ENCODE measurements at places on chromosomes 13 and 19.
A peak's percentile ranks its signal among the peaks of the same experiment; 100 is the strongest.

DNA sequence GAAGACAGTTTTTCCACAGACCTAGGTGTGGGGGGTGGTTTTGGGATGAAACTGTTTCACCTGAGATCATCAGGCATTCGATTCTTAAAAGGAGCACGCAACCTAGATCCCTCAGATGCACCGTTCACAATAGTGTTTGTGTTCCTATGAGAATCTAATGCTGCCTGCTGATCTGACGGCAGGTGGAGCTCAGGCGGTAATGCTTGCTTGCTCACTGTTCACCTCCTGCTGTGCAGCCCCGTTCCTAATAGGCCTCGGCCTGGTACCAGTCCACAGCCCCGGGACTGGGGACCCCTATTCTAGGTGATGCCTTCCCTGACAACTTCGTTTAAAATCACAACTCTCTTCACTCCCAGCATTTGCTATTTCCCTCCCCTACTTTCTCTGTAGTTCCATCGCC is 149.6 kb downstream of the IER2 start:
- no peak for DNase-seq

- no peak for DNase-seq
Observed at GRCh38 chr19:29810504-29810871, 1.3 kb upstream of the CCNE1 start.

DNA sequence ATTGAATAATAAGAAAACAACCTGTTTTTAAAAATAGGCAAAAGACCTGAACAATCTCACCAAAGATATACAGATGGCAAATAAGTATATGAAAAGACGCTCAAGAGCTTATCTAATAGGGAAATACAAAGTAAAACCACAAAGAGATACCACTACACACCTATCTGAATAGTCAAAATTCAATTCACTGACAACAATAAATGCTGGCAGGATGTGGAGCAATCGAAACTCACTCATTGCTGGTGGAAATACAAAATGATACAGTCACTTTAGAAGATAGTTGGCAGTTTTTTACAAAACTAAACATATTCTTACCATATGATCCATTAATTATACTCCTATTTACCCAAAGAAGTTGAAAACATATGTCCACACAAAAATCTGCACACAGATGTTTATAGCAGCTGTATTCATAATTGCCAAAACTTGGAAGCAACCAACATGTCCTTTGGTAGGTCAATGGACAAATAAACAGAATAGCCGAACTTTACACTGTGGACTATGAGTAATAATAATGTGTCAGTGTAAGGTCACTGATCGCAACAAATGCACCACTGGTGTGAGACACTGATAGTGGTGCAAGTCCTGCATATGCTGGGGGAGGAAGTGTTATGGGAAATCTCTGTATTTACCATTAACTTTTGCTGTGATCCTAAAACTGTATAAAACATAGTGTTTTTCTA is 20.8 kb downstream of the ZC3H13 start:
- no peak for DNase-seq

- peak; percentile 77 for DNase-seq
Observed at GRCh38 chr19:7925171-7925851, 624 bp downstream of the CTXN1 start.

GRCh38 chr19:42032431-42032830 is 37.6 kb downstream of the GRIK5 start:
- no peak for DNase-seq

DNA sequence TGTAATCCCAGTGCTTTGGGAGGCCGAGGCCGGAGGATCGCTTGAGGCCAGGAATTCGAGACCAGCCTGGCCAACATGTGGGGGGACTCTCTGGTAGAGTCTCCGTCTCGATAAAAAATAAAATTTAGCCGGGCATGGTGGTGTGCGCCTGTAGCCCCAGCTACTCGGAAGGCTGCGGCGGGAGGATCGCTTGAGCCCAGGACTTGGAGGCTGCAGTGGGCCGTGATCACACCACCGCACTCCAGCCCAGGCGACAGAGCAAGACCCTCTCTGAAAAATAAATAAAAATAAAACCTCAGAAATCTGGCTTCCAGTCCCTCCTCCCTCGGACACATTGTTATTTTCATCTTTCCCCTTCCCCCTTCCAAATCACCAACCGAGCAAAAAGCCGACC is 332 bp downstream of the IRGQ start:
- DNase-seq, result peak; percentile 16

DNA sequence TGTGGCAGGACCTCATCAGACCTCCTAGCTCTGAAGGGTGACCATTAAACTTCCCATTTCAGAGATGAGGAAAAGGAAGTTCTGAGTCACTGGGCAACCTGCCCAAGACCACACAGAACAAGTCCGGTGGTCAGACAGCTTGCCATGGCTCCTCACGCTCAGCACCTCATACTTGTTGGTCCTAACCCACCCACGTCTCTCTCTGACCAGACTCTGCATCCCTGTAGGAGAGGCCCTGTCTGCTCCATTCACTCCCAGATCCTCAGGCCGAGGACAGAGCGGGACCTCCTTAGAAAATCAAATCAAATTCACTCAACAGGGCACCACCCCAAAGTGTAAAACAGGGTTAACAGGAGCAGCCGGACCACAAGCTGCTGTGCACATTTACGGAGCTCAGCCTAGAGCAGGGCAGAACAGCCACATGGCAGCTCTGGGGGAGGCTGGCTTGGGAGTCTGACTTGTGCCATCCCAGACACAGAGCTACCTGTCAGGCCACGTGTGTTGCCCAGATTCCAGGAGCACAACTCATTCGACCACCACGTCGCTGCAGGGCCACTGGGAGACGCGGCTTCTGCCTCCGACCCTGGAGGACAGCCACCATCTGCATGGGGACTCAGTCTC is 1.7 kb downstream of the MIER2 start:
- no peak for DNase-seq

GRCh38 chr19:58268344-58268743 is 10.4 kb upstream of the ZNF8 start:
- DNase-seq, result no peak

- DNase-seq, result no peak
Observed at GRCh38 chr13:53207556-53207955, 178.9 kb downstream of the OLFM4 start.

DNA sequence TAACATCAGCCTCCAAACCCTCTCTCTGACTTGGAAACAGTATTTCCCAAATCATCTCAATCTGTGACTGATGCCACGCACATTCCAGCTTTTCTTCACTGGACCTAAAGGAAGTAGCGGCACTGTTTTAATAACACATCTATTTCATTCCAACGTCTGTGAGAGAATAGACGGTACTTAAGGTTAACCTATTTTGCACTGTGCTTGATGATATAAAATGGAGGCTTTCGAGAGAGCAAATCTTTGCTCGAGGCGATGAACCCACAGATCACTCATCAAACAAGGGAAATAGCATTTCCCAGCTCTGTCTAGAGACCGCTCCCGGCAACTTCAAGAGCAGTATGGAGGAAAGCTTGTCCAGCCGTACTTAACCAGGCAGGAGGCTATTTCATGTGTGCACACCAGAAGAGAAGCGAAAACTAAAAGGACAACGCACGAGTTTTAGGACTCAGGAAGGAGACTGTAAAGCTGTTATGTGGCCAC is 2.9 kb downstream of the UBL3 start:
- DNase-seq, result no peak

- peak; percentile 62 for DNase-seq
Observed at GRCh38 chr19:35267818-35268535, 785 bp upstream of the USF2 start.

DNA sequence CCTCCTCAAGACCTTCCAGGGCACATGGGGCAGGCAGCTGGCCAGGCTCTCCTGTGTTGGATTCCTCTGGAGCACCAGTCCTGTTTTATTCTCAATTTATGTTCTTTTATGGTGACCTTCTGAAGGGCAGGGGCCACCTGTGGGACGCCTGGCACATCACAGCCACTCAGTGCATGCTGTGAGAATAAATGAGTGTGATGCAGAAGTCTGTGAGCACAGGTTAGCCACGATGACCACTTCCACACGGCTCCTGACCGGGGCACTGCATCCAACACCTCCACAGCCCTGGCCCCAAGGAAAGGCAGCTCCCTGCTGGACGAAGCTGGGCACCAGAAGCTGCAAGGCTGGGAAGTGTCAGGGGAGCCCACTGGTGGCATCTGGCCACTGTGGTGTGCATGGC is 122.8 kb downstream of the CRYL1 start:
- no peak for DNase-seq

DNA sequence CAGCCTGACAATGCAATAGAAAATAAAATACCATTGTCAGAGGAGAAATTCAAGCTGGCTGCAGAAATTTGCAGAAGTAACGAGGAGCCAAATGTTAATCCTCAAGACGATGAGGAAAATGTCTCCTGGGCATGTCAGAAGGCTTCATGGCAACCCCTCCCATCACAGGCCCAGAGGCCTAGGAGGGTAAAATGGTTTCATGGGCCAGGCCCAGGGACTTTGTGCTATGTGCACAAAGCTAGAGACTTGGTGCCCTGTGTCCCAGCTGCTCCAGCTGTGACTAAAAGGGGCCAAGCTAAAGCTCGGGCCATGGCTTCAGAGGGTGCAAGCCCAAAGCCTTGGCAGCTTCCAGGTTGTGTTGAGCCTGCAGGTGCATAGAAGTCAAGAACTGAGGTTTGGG is 431.7 kb downstream of the LMO7 start:
- DNase-seq, result no peak

GRCh38 chr19:2633693-2634075 is 68.8 kb downstream of the GNG7 start:
- DNase-seq, result no peak

- DNase-seq, result no peak
Observed at GRCh38 chr13:98489446-98490194, 87.3 kb downstream of the STK24 start.

DNA sequence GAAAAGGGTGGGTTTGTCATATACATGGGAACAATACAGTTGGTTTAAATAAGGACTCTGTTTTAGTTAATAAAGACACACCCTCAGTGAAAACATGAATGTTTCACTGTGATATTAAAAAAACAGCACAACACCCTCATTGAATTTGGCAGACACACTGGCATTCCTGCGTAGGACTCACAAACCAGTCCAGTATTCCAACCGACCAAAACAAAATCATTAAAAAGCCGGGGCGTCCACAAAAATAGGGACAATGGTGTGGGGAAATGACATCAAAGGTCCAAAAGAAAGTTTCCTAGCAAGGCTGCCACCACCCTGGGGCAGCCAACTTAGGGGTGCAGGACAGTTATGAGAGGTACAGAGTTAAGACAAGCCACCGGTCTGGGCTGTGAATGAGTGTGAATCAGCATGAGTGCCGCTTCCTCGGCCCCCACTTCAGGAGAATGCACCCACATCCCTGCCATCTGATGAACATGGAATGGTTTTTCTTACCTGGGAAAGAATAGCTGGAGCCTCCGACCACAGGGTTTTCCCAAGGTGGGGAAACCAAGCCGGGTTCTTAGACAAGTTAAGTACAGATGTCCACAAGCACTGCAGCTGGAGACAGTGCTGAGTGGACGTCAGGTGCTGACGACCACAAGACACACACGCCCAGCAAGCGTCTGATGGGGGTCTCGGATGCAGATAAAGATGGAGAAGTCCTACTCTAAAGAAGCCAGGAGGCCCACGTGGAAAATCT is 73.3 kb downstream of the KLF2 start:
- no peak for DNase-seq

DNA sequence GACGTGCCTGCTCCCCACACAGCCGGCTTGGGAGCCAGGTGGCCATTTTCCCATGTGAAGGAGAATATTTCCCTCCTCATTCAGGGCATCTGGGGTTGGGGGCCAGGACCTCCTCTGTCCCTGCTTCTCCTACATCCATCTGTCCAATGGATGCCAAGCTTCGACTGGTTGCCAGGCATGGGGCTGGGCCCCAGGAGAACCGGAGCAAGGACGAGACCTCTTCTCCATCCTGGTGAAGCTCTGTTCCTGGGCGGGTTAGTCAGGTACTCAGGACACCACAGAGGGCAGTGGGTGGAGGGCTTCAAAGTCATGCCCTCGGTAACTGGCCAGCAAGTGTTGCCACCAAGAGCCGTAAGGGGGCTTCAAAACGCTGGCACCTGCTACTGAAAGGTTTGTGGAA is 22.3 kb upstream of the SLC15A1 start:
- no peak for DNase-seq

DNA sequence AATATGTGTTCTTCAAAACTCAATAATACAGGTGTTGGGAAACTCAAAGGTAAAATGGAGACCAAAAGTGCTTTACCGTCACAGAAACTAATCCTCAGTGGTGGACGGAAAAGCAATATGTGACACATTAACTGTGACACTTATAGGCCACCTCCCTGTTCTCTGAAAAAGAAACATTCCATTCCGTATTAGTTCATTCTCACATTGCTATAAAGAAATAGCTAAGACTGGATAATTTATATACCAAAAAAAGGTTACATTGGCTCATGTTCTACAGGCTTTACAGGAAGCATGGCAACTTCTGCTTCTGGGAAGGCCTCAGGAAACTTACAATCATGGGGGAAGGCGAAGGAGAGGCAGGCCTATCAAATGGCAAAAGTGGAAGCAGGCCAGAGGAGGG is 435.3 kb upstream of the HTR2A start:
- no peak for DNase-seq

DNA sequence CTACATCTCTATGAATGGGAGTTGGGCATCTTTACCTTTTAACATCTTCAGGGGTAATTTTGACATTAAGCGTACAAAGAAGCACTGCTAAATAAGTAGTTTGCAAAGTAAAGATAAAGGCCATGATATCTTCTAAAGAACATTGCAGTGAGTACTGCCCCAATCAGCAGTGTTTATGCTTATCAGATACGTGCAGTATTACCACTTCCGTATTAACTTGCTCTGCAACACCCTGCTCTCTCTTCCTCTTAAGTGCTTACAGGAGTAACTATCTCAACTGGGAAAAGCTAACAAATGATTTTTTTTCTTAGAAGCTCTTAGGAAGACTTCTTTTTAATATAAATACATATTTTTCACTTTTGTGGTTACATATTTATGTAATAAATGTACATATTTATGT is 793.7 kb upstream of the SLC10A2 start:
- DNase-seq, result no peak

DNA sequence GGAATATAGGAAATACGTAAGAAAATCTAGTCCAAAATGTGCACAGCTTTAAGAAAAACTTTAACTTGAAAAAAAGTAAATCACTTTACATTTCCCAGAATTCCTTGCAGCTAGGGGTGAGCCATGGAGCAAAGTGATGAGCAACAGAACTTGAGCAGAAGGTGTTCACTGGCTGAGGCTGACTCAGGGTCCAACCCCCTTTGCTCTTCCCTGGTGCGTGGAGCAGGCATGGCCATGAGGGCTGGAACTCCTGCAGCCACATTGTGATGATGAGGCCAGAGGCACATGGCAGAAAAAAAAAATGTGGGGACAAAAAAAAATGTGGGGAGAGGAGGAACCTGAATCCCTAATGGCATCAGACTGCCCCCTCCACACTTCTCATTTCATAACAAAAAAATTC is 9.9 kb upstream of the PLA2G4C start:
- no peak for DNase-seq

Data from effector memory CD8-positive, alpha-beta T cell (primary cell).